ENCODE measurements at places on chromosomes 4 and X.

- no peak for DNase-seq
Measured at GRCh38 chrX:64850371-64851082, 125.7 kb downstream of the ZC4H2 start.

DNA sequence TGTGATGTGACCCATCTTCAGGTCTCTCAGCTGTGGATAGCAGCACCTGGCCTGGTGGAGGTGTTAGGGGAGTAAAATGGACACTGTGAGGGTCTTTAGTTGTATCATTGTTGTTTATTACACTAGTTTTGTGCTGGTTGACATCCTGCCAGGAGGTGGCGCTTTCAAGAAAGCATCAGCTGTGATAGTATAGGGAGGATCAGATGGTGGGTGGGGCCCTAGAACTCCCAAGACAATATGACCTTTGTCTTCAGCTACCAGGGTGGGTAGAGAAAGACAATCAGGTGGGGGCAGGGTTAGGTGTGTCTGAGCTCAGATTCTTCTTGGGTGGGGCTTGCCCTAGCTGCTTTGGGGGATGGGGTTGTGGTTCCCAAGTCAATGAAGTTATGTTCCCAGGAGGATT lies 162.8 kb downstream of the PPP1R2C start:
- no peak for DNase-seq

DNA sequence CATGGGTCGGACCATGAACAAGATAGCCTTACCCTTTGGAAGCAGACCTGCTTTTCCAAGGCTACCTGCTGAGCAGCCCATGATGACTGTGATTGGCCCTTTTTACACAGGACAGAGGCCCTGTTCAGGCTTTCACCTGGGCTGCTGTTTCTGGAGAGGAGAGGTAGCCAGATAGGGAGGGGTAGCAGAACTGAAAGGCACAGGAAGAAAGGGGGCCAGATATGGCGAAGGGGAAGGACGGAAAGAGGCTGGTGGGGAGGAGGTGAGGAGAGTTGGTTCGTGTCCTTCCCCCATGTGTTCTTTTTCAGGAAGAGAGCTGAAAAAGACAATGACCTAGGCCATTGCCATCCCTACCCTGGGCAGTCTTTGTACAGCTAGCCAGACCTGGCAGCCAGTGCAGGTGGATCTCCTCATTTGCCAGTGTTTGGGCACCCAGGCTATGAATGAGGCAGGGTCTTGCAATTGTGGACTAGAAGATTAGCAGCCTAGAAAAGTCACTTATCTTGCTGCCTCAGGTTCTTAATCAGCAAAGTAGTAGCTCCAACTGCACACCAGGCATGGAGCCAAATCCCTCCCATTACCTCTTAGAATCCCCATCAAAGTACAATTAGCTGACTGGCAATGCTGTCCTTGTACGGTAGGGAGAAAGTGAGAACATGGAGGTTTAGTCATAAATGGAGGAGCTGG lies 139.6 kb downstream of the AMMECR1 start:
- no peak for DNase-seq

GRCh38 chr4:87622303-87622702 lies 14.0 kb downstream of the DSPP start:
- DNase-seq, result no peak

DNA sequence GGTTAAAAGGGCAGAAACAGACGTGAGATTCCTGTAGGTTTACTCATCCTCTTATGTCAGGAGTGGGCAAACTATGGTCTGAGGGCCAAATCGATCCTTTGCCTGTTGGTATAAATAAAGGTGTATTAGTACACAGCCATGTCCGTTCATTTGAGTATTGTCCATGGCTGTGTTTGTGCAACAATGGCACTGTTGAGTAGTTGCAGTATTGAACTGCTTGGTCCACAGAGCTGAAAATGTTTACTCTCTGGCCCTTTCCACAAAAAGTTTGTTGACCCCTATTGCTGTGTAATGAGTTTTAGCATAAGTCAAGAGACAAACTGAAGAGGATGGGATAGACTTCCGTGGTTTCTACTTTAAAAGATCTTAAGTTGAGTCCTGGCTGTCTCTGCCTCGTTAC lies 59.0 kb upstream of the MID1 start:
- no peak for DNase-seq

- no peak for DNase-seq
Measured at GRCh38 chr4:127604949-127605709, 27.6 kb upstream of the INTU start.

GRCh38 chr4:123479944-123480343 lies 83.3 kb downstream of the SPRY1 start:
- DNase-seq, result no peak

DNA sequence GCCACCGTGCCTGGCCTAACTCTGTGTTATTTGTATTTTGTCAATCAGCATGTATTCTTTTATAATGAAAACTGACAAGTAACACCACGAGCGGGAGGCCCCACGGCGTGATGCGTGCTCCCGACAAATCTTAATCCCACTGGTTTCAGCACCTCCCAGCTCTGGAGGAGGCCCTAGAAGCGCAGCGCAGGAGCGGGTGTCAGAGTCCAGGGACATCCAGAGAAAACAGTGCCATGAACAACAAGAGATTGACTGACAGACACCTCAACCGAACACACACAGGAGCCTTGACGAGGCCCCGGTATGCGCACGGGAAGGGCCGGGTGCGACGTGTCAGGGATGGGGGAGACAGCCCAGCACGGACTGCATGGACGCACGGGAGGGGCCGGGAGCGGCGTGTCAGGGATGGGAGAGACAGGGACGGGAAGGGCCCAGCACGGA lies 23.0 kb downstream of the GAK start:
- DNase-seq, result no peak

DNA sequence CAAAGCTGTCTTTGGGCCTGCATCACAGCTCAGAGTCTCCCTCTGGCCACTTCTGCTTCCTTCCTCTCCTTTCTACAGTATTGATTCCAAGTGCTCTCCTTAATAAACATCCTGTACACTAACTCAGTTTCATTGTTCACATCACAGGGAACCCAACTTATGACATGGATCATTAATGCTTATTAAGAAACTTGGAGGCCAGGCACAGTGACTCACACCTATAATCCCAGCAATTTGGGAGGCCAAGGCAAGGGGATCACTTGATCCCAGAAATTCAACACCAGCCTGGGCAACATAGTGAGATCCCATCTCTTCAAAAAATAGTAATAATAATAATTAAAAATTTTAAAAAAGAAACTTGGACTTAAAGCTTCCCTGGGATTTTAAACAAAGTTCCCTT lies 89.2 kb upstream of the EFHC2 start:
- DNase-seq, result no peak

GRCh38 chrX:1529328-1529727 lies 7.7 kb downstream of the P2RY8 start:
- DNase-seq, result no peak

GRCh38 chr4:113053883-113054282 lies 4.4 kb downstream of the ANK2 start:
- DNase-seq, result no peak

GRCh38 chrX:123311486-123311885 lies 127.4 kb downstream of the GRIA3 start:
- DNase-seq, result no peak

GRCh38 chr4:122584519-122584918 lies 36.3 kb downstream of the IL21 start:
- DNase-seq, result peak; percentile 27

- DNase-seq, result no peak
Measured at GRCh38 chr4:75158451-75158850, 225.5 kb downstream of the PARM1 start.

DNA sequence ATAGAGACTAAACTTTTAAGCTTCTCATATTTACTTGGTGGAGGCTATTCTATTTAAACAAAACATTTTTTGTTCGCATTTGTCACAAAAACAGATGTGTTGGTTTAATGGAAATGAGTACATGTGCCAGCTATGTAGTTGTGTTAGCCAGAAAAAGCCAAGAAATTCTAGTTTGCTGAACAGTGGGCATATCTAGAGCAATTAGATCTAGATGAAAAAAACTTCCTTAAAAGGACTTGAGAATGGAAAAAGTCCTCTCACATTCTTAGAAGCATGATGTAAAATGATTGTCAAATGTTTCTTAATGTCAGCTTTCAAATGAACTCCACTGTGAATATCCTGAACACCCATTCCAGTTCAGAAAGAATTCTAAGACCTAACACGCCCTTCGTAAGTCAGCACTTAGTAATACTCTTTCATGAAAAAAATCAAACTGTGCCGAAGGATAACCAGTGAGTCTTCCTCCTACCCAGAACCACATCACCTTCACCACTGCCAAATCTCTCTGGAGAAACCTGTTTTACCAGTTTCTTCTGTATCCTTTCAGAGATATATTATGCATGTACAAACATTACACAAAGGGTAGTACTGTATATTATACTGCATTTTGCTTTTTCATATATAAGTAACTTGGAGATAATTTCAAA lies 28.2 kb downstream of the PHKA1 start:
- no peak for DNase-seq

DNA sequence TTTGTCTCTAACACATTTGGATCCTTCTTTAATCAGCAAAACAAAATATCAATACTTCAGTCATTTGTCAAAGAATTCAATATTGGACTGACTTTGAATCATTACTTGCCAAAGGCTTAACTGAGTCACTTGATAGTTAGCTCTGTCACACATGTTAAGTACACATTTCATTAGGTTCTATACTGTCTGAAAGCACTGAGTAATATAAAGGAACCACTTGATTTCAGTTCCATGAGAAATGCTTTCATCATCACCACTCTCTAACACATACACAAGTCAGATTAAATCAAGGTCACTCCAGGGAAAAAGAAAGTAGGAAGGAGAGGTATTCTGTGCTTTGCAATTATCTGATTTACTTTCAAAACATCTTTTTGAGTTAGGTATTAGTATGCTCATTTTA lies 1233.1 kb downstream of the C4orf33 start:
- no peak for DNase-seq

DNA sequence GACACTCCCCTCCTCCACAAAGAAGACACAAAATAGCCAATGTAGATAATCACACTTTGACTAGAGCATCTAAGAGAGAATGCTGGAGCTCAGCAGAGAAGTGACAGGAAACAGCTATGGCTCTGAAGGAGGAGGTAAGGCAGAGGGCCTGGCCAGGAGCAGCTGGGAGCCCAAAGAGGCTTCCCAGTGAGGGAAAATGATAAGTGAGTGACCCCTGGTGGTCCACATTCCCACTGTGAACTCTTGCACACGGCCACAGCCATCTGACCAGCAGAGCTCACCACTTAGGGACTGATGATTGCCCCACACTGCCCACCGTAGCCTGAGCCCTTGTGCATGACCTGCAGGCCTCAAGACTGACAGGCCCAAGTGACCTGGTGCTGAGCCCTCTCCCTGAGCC lies 162.7 kb upstream of the GALNTL6 start:
- DNase-seq, result no peak

- DNase-seq, result no peak
Measured at GRCh38 chr4:10734697-10735096, 50.1 kb upstream of the CLNK start.

GRCh38 chrX:71283403-71284143 lies at the start of gene NONO:
TSS of gene NONO (plus strand) at chrX:71283635. CDS start at chrX:71290638, 7,003 bp downstream.
- peak; percentile 96 for DNase-seq

- DNase-seq, result no peak
Measured at GRCh38 chr4:128385683-128386304, 98.2 kb upstream of the PGRMC2 start.

DNA sequence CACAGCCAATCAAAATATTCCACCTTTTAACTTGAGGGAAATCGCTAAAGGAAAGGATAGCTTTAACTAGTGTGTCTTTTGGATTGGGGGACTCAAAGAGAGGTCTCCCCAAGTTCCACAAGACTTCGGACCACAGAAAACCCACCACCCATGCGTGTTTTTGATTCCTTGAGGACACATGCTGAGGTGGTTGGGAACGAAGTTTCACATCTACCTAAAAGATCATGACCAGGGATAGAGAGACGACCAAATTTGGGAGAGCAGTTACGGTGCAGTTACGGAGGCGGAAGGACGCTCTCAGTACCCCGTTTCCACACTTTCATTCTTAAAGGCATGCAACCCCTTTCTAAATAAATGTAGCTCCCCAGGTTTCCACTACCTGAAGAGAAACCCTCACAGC lies 1.1 kb downstream of the PCYT1B start:
- DNase-seq, result no peak

- DNase-seq, result no peak
Measured at GRCh38 chr4:8220661-8221450, 21.8 kb downstream of the SH3TC1 start.

DNA sequence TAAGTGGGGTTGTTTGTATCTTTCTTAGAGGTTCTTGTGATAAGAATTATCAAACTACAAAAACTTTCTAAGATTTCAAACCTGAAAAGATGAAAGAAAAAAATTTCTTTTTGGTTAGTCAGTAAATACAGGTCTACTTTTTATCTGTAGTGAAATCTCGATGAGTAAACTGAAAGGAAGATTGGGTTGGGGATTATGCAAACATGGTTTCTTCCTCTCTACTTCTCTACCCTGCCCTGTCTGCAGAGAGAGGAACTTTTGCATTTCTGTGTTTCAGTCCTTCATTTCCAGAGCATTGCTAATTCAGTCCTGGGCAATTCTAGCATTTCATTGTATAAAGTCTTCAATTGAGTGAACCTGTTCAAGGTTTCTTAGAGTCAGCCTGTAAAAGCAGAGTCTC lies 51.6 kb upstream of the IL2 start:
- no peak for DNase-seq

- DNase-seq, result no peak
Measured at GRCh38 chrX:48579259-48579658, 5.0 kb downstream of the RBM3 start.

DNA sequence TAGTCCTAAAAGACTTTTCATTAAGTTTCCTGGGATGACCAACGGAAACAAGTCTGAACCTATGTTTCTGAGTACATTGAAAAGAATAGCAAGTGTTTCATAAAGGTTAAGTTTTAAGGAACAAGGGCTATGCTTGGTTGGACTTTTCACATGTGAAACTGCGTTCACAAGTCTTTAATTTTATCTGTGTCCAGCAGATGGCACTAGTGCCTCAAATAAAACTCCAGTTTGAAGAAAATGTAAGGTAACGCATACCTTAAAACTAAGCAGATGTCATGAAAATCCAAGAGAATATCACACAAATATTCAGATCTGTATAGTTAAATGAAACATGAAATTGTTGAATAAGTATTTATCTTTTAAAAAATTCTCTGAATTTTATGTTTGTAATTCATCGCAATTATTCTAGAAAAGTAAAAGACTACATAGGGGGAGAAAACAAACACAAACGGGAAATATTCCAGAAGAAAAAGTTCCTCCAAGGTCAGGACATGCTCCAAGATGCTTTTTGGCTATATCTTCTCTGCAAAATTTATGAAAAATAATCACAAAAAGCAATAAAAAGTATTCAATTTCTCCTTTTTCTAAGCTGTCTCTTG lies 89.6 kb upstream of the MAD2L1 start:
- peak; percentile 71 for DNase-seq

DNA sequence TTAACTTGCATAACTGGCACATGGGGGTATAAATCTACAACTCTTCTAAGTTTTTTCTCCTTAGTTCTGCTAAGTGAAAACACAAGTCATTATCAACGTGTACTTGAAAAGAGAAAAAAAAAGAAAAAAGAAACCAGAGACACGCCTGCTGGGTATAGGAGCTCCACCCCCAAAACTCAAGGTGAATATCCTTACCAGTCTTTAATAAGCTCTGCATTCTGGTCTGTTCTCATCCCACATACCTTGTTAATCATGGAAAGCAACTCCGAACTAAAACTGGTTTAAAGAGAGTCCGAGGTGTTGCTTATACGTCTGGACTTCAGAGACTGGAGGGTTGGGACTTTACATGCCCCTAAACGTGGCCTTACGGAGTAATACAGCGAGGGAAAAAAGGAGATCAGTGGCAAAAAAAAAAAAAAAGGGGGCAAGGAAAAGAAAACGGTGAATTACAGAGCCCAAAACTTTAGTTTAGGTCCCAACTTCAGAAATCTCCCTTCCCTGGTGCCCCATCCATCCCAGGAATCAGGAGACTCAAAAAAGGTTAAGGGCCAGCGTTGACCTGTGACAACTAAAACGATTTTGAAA lies 1.0 kb downstream of the PGRMC2 start:
- no peak for DNase-seq

GRCh38 chr4:153335665-153336064 lies 8.8 kb upstream of the MND1 start:
- no peak for DNase-seq
